Ovary (tissue), 10 donors: ENCODE measurements at places on chromosomes 2 and 18. TPM values are rescaled to one million over a fixed set of nuclear protein-coding genes. Genes with fewer than 3 reads are reported as not detected.

NLRC4 gene
- total RNA-seq, result 0.60 TPM

UGT1A3 gene
- total RNA-seq, result not detected

WDR12 gene
- 29.2 TPM for total RNA-seq

FTCDNL1 gene
- 1.2 TPM for total RNA-seq

NAT8 gene
- total RNA-seq, result 0.82 TPM

- no peak for DNase-seq
- no peaks in the 10 kb centered on the region for H3K36me3 ChIP-seq
- H3K4me3 ChIP-seq, result no peak overlapping the region
- H3K4me1 ChIP-seq, result peaks cover 4% of the 10 kb centered on the region
- H3K27me3 ChIP-seq, result no peaks in the 10 kb centered on the region
These were observed 3.0 kb downstream of the DPP4 start for GRCh38 chr2:162071001-162071400.

DNA sequence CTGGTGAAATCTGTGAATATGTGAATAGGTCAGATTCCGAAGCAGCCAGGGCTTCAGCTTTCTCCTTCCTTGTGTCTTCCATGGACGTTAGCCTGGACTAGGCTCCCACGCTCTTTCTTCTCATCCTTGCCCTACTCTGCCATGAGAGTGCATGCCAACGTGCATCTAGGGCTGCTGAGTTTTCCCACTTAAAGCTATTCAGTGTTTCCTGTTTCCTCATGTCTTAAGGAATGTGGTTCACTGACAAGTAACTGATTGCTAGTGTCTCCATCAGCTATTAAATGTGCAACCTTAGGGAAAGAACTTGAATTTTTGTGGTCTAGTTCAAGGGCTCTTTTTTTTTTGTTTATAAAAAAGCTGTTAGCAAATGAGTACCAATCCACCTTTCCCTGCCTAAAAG, 642.3 kb upstream of the LINC00305 start:
- no peaks in the 10 kb centered on the region for H3K27me3 ChIP-seq
- DNase-seq, result no peak
- no peaks in the 10 kb centered on the region for H3K36me3 ChIP-seq

GRCh38 chr2:241796209-241796608, 12.8 kb upstream of the NEU4 start:
- no peaks in the 10 kb centered on the region for H3K27me3 ChIP-seq
- H3K4me1 ChIP-seq, result no peaks in the 10 kb centered on the region
- H3K4me3 ChIP-seq, result no peak overlapping the region
- H3K27ac ChIP-seq, result no peak overlapping the region
- no peak for DNase-seq

- no peaks in the 10 kb centered on the region for H3K4me1 ChIP-seq
- DNase-seq, result no peak
- no peaks in the 10 kb centered on the region for H3K27me3 ChIP-seq
- H3K4me3 ChIP-seq, result no peak overlapping the region
- H3K27ac ChIP-seq, result no peak overlapping the region
- no peaks in the 10 kb centered on the region for H3K36me3 ChIP-seq
These were observed 13.3 kb downstream of the NEU4 start for GRCh38 chr2:241822264-241822623.
